ENCODE measurements at places on chromosomes 5 and 9.

DNA sequence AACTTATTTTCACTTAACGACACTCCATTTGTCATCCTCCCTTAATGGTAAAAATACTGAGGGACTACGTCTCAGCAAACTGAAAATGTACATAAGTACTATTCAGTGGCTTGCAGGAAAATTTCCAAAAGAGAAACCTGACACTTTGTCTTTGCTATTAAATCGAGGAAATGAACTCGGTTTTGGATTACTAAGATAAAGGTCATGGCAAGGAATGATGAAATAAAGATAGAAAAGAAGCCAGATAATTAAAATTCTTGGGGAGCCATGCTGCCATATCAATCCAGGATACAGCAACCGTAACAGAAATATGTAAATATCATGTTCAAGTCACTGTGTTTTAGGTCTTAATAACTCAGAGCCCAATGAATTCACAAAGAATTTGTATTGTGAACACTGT, 647.8 kb downstream of the CDH9 start:
- no peak for DNase-seq

GRCh38 chr9:33264003-33264472, 470 bp downstream of the BAG1 start:
- DNase-seq: peak; percentile 71

DNA sequence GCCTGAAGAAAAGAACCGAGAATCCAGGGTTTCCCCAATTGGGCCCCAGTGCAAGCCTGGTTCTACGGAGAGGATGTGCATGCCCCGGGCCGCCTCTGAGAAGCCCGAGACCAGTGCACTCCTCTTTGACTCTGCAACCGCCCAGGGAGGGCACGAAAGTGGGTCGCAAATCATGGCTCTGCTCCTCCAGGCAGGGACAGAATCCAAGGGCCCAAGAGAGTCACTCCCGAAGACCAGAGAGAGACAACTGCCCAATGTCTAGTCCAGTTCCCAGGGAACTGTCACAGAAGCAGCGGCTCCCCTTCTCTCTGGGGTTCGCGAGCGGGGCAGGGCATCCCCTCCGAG, 107.8 kb downstream of the PSD2 start:
- DNase-seq: no peak

- peak; percentile 81 for DNase-seq
These were observed 79.3 kb downstream of the BRINP1 start for GRCh38 chr9:119289740-119290433.
